ENCODE measurements at places on chromosomes 11 and 22. TPM values are rescaled to one million over a fixed set of nuclear protein-coding genes. Genes with fewer than 3 reads are reported as not detected.

IGLL1 gene
- not detected for total RNA-seq

ESRRA gene
- 36.4 TPM for total RNA-seq

IL10RA gene
- total RNA-seq, result not detected

ZNF280B gene
- total RNA-seq, result 0.37 TPM

PGA4 gene
- total RNA-seq, result not detected

CLTCL1 gene
- total RNA-seq, result 2.9 TPM

RAG1 gene
- 0.05 TPM for total RNA-seq

NLRP10 gene
- not detected for total RNA-seq

FDXACB1 gene
- total RNA-seq, result 1.5 TPM

C1QTNF4 gene
- 0.20 TPM for total RNA-seq

GGTLC2 gene
- not detected for total RNA-seq

RASGRP2 gene
- 0.06 TPM for total RNA-seq

SMTNL1 gene
- not detected for total RNA-seq

PSMA1 gene
- total RNA-seq, result 77.0 TPM

JRKL gene
- total RNA-seq, result 7.9 TPM

SMC1B gene
- total RNA-seq, result not detected

C1QTNF5 gene
- total RNA-seq, result 28.5 TPM

GGT5 gene
- 255 TPM for total RNA-seq

EMID1 gene
- total RNA-seq, result 0.56 TPM

WNT11 gene
- 1.4 TPM for total RNA-seq

C11orf21 gene
- total RNA-seq, result not detected

SHANK3 gene
- 2.4 TPM for total RNA-seq

OR4C12 gene
- not detected for total RNA-seq

Measured in cardiac ventricle fibroblast (primary cell).